ENCODE measurements at places on chromosomes 4 and X.

DNA sequence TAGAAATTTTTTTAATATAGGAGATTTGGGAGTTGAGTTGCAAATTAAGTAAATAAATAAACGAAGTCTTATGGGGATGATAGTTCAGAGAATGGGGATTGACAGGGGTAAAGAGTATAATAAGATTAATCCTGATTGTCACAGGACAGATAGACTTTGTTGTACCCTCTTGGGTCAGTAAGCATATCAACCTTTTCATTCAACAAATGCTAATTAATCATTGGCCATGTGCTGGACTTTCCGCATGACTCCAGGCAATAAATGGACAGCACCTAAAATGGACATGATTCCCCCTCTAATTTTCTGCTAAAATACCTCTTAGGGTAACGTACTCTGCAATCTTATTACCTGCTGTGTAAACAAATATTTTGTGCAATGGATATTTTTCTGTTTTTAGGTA is 1331.1 kb upstream of the ADGRL3 start:
- DNase-seq = no peak

GRCh38 chr4:110532901-110533589 is 57.1 kb downstream of the ENPEP start:
- DNase-seq = no peak

DNA sequence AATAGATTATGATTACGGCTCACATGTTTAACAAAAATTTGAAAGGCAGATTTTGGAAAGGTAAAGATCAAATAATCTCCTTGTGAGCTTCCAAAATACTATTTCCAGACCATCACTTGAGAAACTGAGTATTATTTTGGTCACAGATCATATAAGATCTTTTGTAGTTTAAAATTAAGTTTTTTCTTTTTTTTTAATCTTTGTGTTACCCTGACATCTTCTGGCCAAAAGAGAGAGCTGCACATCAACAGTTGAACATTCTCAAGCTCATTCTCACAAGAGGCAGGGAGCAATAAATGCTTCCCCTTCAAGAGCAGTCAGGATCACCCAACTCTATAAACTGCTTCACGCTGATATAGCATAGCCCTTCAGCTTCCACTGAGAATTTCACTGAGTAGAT is 15.9 kb downstream of the TMEM192 start:
- no peak for DNase-seq

DNA sequence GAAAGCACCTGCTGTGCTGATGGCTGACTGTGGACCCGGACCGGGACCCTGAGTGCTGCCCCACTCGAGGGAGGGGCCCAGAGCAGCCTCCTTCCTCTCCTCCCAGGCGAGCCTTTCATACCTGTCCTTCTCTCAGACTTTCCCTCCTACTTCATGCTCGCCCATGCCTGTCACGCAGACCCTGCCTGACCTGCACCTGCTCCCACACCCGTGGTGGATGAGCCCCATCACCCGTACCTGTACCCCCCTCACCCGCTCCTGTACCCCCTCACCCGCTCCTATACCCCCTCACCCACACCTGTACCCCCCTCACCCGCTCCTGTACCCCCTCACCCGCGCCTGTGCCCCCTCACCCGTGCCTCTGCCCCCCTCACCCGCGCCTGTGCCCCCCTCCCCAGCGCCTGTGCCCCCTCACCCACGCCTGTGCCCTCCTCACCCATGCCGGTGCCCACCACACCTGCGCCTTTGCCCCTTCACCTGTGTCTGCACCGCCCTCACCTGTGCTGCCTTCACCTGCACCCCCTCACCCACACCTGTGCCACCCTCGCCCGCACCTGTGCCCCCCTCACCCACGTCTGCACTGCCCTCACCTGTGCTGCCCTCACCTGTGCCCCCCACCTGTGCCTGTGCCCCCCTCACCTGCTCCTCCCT is 5.8 kb downstream of the MAEA start:
- no peak for DNase-seq

DNA sequence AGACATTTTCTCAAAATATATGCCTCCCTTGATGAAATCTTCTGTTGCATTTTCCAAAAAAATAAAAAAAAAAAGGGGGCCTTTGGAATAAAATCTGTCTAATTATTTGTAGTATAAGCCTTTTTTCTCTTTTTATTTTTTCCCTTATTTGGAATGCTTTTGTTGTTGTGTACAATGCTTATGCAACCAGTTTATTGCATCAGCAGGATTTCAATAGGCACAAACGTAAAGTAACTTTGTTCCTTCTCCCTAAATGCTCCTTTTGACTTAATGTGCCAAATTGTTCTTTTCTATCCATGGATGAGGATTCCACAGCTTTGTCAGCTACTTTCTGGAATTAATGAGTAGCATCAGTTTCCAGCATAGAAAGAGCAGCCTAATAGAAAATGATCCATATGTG is 59.6 kb upstream of the HPGD start:
- DNase-seq = no peak

- no peak for DNase-seq
Measured at GRCh38 chr4:27016551-27016950, 155.9 kb downstream of the STIM2 start.

DNA sequence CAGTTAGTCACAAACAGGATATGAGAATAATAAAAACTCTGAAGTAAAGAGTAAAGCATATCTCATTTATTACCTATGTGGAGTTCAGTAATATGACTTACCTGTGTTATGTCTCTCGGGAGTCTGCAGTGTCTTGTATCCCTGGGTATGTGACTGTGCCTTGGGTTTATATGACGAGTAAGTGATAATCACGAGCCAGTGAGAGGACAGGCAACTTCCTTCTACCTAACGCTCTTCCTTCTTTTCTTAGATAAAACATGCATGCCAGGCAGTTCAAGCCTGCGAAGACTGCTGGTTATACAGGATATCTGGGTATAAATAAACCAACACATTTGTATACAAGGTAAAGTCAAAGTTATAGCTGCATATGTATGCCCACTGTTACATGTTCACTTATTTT is at the start of gene HPGDS:
HPGDS (minus strand) TSS at position 143 of the 400 bp plus-strand sequence. CDS start 8,207 bp downstream, outside the sequence.
- no peak for DNase-seq

DNA sequence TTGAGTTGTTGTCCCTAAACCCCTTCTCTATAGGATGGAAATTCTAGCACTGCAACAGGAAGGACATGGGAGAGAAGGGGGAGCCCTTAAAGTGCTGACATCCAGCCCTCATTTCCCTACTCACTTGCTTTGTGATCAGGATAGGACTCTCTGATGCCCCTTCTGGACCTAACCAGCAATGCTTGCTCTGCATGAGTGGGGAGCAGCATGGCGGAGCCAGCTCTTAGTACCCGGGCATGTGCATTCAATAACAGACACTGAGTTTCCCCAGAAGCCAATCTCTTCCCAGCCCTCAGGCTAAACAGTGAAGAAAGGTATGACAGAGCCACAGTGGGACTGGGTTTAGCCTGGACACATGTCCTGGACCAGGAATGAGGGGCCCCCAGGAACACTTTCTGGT is 14.0 kb downstream of the SOD3 start:
- no peak for DNase-seq

GRCh38 chrX:14777525-14777924 is 95.3 kb downstream of the FANCB start:
- DNase-seq = no peak

- DNase-seq = no peak
Measured at GRCh38 chr4:48635310-48635709, 144.8 kb downstream of the FRYL start.

- DNase-seq = no peak
Measured at GRCh38 chr4:181957088-181957487, 286.1 kb upstream of the TENM3 start.

DNA sequence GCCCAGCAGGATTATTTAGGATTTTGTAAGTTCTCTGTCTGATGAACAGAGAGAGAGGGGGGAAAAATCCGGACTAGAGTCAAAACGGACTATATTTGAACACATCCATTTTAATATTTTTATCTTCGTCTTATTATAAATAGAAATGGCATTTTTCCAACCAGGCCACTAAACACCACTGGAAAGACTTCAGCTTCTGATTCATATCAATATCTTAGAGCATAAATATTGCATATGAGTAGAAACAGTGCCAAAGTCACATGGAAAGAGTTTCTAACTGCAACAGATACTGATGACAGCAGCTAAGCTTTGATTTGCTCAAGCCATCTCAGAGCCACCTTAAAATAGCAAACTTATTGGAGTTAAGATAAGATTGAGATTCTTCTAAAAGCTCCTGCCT is 456 bp downstream of the PPARGC1A start:
- no peak for DNase-seq

GRCh38 chr4:47933840-47934239 is 19.5 kb upstream of the NFXL1 start:
- no peak for DNase-seq

DNA sequence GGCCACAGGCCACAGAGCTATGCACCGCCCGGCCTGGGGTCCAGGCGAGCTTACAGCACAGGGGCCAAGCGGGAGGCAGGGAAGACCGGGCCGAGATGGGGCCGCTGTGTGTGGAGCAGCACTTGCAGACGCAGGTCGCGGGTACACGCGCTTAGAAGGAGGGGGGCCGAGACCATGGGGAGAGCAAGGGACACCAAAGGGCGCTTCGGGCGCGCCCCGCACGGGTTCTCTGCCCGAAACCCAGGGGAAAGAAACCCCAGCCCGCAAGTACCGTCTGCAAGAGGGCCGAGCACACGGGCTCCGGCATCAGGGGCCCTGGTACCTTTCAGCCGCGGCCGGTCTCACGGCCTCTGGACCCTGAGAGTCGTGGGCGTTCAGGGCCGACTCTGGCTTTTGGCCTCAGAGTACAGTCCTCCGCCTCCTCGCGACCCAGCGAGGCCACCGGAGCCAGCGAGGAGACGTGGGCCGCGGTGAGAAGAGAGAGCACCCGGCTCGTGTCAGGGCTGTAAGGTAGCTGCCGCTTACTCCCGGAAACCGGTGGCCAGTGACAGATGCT is 342 bp downstream of the EOLA2 start:
- DNase-seq = no peak

DNA sequence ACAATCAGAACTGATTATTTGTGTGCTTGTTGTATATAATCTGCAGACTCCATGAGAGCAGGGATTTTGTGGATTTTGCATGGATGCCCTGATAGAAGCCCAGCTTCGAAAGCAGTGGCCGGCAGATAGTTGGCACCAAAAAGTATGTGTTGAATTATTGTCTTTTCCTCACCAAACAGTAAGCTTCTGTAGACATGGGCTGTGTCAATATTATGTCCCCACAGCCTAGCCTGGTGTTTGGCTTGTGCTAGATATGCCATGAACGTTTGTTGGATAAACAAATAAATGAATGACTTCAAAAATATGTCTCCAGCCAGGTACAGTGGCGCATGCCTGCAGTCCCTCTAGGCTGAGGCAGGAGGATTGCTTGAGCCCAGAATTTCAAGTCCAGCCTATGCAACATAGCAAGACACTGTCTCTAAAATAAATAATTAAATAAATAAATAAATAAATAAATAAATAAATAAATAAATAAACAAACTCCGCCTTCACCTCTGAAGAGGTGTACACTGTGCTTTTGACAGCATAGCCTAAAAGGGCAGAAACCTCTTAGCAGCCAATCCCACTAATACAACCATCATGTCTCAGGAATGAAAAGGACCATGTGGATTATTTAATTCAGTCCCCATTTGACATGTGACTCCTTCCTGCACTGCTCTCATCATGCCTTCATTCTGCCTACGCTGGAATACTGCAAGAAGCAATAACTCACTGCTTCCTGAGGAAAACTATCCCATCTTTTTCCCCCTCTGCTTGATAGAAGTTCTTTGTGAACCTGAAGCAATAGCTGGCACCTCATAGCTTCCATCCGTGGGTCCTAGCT is 335.2 kb downstream of the FBXW7 start:
- DNase-seq = no peak

GRCh38 chr4:120266602-120267001 is 200.0 kb upstream of the MAD2L1 start:
- no peak for DNase-seq

DNA sequence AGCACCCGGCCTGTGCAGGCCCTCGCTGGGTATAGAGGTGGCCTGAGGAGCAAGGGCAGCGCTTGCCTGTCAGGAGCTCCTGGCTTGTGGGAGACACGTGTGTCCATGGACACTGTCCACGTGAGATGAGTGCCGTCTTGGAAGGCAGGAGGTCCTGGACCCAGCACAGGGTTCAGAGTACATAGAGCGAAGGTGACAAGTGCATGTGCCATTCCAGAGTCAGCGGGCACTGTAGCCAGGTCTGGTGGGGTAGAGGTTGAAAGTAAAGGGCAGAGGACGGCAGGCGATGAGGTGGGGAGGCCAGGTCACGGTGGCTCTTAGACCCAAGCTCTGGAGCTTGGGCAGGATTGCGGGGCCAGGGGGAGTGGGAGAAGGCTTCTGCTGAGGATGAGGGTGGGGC is 28.4 kb upstream of the TADA2B start:
- no peak for DNase-seq
